B cell (primary cell): ENCODE measurements at places on chromosomes 11 and 22. TPM values are rescaled to one million over a fixed set of nuclear protein-coding genes. Genes with fewer than 3 reads are reported as not detected.

Gene IFITM10
- total RNA-seq = 1.1 and 1.7 TPM in 2 replicates

GRCh38 chr11:115352805-115353485 lies 151.3 kb downstream of the CADM1 start:
- no peak for DNase-seq

- no peak for DNase-seq
These were observed 1477.2 kb downstream of the BRD1 start for GRCh38 chr22:48350456-48350855.

- DNase-seq = no peak
These were observed 121.8 kb upstream of the NTM start for GRCh38 chr11:131248588-131248987.

DNA sequence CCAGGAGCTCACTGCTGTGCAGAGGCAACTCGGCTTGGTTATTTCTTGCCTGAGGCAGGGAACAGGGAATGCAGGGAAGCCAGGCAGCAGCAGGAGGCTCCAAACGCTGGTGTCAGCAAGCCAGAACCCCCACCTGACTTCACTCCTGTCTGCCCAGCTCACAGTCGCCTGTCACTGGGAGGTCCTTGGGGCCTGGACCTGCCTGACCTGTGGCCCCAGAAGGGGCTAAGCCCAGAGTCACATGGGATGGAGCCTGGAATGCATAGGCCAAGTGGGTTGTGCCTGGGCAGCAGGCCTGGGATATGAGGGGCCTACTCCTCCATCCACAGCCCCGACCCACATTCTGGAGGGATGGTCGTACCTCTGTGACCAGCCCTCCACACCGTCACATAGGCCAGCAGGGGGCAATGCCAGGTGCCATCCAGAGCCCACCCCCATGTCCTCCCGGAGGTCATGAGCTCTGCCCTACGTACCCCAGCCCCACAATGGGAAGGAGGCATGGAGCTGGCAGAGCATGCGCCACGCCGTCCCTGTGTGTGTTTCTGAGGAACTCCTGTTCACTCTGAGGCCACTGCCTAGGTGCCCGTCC lies 5.2 kb downstream of the RASSF7 start:
- no peak for DNase-seq

- DNase-seq = no peak
These were observed 251.9 kb upstream of the FAT3 start for GRCh38 chr11:91972665-91973266.

GRCh38 chr11:8368194-8368593 lies 104.5 kb upstream of the LMO1 start:
- DNase-seq = no peak

- DNase-seq = no peak
These were observed 5.5 kb upstream of the SLC16A8 start for GRCh38 chr22:38089474-38089851.
